NCI-H510A treated with DMSO at 0.1 percent for 48 hours (cell line): ENCODE measurements at places on chromosomes 5 and 9.
A peak's percentile ranks its signal among the peaks of the same experiment; 100 is the strongest.

DNA sequence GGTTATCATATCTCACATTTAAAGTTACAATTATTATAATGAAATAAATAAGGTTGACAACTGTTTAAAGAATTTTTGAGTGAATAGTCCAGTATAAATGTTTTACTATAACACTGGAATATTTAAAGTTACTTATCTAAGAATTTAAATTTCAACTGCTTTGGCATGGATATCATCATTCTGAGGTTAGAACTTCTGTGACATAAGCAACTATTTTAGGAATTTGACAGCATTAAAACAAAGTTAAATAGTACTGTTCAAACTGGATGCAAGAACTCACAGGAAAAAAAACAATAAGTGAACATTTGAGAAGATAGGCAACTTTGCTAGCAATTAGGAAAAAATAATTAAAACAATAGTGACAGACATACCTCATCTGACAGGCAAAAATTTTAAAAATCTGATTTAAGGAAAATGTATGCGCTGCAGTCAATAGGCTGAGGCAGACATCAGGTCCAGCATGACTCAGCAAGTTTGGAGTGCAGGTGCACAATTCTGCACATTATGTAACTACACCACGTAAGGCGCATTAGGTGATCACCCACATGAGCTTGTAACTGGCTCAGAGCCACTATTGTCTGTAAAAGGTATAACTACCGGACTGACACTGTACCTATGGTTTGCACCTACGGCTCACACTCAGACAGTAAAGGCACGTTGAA is 180.6 kb downstream of the PDE4D start:
- DNase-seq, result no peak

GRCh38 chr5:142475102-142475513 is 150.3 kb upstream of the SPRY4 start:
- DNase-seq, result no peak

- no peak for DNase-seq
Observed at GRCh38 chr5:4113426-4113825, 517.8 kb downstream of the IRX1 start.

DNA sequence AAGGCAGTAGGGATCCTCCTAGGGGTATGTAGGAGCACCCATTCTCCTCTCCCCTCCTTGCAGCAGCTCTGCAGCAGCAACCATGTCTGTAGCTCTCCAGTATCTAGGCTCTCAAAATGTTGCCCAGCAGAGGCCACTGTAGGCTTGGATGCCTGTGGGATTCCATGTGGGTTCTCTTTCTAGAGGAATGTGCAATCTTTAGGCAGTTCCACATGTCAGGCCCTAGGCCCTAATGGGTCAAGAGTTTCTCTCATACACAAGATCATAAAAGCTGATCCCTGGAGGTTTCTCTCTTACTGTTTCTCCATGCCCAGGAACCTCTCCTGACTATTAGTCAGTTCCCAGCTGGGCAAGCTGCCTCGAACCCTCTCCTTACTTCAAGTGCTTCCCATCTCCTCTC is 215.8 kb downstream of the FRMD3 start:
- no peak for DNase-seq

DNA sequence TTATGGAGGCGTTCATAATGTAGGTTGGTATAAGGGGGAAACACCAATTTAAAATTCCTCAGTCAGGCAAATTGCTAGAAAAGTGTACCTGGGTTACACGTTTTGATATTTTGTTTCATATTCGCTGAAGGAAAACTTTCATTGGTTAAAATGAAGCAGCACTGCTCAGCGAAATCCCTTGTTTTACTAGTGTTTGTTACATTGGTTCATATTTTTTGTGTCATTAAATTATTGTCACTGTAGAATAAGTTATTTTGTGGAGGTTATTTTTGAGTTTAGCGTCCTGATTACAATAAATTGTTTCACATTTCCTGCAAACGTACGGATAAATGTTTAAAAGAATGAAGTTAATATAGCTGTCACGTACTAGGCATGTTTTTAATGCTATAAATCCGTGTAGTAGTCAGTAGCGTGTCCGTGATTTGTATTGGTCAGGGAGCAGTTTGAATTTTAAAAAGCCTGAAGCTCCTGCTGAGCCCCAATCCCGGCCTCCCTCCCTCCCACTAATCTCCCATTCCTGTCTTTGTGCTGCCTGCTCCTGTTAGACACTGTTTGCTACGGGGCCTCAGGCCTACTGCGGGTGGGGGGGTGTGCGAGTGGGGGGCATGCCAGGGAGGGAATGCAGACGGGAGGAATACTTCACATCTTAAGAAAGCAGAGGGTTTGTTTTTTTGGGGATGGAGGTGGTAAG is 2.0 kb downstream of the NIPBL start:
- DNase-seq, result peak; percentile 60

GRCh38 chr9:113558632-113559502 is 95.3 kb downstream of the RGS3 start:
- DNase-seq, result no peak

GRCh38 chr9:74887981-74888370 is 255 bp upstream of the TRPM6 start:
- no peak for DNase-seq

GRCh38 chr5:176722757-176723156 is 75.5 kb downstream of the TSPAN17 start:
- no peak for DNase-seq

DNA sequence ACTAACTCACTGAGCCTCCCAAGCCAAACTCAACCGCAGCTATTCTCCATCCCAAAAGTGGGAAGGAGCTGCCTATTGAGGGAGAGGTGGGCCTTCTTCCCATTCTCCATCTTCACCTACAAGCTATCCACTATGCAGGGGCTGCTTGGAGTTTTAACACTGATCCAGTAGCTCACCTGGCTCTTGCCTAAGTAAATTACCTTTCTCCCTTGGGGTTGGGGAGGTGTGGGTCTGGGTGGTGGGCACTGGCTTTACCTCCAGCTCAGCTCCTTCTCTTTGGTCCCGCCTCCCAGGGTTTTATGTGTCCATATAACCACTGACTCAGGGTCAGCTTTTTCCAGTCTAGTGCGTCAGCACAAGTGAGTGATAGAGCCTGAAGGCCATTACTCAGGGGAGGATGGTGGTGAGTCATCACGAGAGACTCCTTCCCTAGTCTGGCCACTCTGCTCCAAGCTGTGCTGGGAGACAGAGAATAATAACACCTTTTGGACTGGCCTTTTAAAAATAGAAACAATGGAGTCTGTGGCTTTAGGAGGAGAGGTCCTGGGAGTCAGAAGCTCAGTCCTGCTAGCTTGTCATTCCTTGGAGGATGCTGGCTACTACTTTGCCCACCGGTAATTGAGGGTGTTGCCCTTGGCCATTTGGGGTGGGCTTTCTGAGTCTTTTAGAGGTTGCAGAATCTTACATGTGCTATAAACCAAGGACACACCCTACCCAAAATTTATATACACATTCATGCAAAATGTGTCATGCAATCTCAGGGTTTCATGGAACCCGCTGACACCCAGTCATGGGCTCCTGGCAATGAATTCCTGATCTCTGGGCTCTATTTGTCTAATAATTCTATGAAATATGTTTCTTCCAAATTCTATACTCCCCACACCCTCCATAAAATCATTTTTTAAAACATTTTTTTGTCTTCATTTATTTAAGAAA is 35.6 kb upstream of the ATP6V1G1 start:
- no peak for DNase-seq

DNA sequence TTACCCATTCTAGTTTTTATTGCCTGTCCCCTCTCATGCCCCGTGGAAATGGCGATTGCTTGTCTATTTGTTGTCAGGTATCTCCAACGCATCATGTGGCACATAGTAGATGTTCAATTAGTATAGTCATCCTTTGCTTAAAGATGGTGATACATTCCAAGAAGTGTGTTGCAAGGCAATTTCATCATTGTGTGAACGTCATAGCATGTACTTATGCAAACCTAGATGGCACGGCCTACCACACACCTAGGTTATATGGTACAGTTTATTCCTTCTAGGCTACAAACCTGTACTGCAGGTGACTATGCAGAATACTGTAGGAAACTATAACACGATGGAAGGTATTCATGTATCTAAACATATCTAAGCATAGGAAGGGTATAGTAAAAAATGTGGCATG is 163.9 kb upstream of the DAPK1 start:
- DNase-seq, result no peak

GRCh38 chr5:172798422-172799215 is 27.6 kb upstream of the DUSP1 start:
- DNase-seq, result no peak

GRCh38 chr9:3783156-3783555 is 257.4 kb upstream of the RFX3 start:
- no peak for DNase-seq

DNA sequence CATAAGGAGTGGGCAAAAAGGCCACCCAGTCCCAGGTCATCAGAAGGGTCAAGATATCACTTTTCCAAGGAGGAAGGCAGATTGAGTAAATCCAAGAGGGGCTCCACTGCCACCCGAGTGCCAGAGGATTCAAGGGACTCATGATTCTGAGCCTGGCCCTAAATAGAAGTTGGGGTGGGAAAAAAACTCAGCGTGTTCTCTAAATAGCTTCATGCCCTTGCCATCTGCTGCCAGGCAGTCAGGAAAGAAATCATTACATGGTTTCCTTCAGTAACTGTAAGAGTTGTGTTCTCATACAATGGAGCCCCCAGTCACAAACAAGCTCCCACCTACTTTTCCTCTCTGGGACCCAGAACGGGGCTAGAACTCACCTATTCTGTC is 37.2 kb downstream of the SAR1B start:
- DNase-seq, result no peak

- DNase-seq, result no peak
Observed at GRCh38 chr9:77983320-77983662, 48.3 kb downstream of the GNAQ start.

GRCh38 chr9:76564297-76564696 is 105.3 kb downstream of the GCNT1 start:
- DNase-seq, result no peak

GRCh38 chr9:132411091-132411508 is 1.1 kb downstream of the CFAP77 start:
- DNase-seq, result peak; percentile 67

DNA sequence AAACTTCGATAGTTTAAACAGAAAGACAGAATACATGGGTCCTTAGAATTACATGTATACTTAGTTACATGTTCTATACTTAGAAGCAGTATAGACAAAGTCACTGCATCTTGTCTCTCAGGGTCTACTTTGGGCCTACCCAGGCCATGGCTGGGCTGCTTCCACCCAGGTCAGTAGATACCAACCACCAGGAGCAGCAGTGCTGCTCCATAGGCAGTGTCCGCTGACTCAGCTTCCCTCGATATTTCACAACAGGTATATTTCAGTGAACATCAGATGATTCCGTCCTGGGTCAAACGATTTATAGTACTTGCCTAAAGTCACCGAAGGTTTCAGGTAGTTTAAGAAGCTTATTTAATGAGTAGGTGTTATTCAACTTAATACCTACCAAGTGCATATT is 18.0 kb downstream of the IARS1 start:
- no peak for DNase-seq

- DNase-seq, result no peak
Observed at GRCh38 chr5:11851416-11851815, 52.8 kb downstream of the CTNND2 start.

- DNase-seq, result no peak
Observed at GRCh38 chr5:147912011-147912410, 5.7 kb upstream of the C5orf46 start.

DNA sequence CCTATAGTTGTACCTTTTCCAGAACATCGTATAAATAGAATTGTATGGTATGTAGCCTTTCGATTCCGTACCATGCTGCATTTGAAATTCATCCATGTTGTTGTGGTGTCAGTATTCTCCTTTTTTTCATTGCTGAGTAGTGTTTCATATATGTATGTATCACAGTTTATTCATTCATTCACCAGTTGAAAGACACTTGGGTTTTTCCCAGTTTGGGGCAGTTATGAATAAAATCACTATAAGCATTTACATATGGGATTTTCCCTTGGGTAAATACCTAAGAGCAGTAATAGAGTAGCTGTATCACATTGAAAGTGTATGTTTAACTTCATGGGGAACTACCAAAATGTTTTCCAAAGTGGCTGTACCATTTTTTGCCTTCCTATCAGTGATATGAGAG is 16.1 kb upstream of the FKTN start:
- no peak for DNase-seq

DNA sequence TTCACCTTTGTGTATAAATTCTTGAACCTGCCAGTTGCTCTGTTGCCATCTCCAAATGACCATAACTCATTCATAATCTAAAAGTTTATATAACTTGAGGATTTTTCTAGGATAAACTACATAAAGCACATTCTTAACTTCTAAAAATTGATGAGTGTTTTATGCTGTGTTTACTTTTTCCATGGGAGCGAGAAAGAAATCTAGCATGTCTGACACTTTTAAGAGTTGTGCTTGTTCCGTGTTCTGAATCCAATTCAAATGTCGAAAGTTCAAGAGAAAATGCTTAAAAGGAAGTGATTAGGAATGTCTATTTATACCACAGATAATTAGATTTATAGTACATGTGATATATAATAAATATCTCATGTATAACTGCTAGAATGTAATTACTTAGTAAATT is 154.4 kb downstream of the DEPDC1B start:
- no peak for DNase-seq

DNA sequence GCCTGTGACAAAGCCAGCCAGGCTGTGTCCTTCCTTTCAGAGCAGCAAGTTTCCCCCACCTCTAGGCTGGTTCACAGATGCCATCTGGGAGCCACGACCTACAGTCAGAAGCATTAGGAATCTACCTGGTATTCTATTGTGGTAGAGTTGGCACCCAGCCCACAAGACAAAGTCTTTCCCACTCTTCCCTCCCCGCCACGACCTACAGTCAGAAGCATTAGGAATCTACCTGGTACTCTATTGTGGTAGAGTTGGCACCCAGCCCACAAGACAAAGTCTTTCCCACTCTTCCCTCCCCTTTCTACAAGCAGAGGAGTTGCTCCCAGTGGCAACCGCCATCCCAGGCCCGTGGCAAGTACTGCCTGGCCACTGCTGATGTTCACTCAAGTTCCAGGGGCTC is 157.8 kb upstream of the TNC start:
- no peak for DNase-seq

DNA sequence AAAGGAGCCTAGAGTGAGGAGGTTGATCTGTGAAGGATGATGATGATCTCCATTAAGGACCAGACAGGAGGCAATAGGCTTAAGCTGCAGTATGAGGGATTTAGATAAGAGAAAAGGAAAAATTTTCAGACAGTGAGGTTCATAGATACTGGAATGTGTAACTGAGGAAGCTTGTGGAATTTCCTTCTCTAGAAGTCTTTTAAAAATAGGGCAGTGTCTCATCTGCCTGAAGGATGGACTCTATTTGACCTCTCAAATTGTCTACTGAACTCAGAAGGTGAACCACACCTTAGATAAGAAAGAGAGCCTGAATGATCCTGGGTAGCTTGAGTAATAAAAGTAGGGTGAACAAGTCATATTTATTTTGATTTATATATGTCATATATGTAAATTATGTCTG is 148.2 kb upstream of the CDKN2B start:
- no peak for DNase-seq
